ENCODE measurements at places on chromosomes 6 and 20.

DNA sequence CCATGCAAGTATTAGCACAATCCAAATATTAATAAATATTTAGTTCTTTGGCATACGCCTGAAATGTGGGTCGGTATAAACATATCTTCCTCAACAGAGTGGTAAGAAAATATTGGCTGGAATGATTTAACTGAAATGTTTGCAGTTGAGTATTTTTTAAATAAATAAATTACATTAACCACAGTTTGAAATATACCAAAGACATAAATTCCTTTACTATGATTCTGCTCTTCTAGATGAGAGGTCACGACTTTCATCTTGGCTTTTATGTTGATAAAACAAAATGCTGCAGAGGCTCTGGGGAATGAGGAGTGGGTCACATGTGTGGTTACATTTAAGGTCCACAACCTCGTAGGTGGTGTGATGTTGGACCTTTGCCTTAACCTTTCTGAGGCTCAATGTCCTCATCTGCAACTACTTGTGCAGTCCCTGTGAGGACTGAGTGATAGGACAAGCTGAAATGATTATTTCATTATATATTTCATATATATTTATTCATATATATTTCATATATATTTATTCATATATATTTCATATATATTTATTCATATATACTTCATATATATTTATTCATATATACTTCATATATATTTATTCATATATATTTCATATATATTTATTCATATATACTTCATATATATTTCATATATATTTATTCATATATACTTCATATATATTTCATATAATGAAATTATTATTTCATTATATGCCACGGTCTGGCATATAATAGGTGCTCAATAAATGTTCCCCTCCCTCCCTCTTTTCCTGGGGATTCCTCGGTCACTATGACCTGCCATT is 107.4 kb downstream of the SAMD5 start:
- no peak for DNase-seq

DNA sequence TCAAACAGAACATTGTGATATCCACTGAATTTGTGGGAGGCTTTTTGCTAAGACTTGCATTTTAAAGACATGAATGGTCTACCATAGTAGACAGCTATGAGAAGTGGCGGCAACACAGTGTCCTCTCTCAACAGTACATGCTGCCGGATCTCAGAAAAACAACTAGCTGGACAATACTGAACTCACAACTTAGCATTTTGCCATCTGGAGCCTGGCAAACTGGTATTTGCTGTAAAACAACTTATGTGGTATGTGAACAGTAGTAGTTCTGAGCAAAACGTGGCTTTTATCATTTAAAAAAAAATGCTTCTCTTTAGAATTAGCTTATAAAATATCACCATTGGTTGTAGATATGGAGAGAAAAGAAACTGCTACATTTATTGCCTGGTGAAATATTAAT is 3.3 kb upstream of the PXDC1 start:
- DNase-seq: no peak

DNA sequence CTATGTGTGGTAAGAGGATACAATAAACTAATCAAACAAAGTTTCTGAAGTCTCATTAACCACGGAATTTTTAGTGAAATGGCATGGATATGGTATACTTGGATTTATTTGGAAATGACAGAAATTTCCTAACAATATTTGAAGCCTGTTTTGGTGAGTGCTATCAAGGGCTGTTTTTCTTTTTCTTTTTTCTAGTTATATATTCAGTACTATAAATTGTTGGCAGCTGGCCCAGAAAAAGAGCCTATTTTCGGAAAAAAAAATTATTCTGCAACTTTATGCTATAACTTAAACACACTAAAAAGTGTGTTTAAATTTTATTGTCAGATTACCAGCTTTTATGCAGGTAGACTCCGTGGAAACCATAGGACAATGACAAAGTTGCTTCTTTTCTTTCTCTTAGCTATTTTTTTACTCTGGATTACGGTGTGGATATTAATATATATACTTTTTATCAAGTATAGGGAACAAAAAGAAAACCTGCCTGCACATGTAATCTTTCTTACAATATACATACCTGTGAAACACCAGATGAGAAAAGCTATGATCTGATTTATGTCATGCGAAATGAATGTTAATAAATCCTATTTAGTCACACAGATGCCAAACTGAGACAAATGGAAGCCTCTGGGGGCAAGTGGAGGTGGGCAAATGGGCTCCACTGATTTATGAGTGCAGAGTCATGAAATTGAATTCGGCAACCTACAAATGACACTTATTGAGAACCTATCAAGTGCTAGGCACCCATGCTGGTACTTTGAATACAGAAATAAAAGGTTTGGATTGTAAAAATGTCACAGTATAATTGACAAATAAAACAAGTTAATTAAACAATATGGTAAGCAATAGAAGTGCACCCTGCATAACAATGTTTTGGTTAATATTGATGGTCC is 919.5 kb upstream of the FLRT3 start:
- DNase-seq: no peak

GRCh38 chr6:40901322-40902055 is 137.5 kb downstream of the UNC5CL start:
- DNase-seq: no peak

DNA sequence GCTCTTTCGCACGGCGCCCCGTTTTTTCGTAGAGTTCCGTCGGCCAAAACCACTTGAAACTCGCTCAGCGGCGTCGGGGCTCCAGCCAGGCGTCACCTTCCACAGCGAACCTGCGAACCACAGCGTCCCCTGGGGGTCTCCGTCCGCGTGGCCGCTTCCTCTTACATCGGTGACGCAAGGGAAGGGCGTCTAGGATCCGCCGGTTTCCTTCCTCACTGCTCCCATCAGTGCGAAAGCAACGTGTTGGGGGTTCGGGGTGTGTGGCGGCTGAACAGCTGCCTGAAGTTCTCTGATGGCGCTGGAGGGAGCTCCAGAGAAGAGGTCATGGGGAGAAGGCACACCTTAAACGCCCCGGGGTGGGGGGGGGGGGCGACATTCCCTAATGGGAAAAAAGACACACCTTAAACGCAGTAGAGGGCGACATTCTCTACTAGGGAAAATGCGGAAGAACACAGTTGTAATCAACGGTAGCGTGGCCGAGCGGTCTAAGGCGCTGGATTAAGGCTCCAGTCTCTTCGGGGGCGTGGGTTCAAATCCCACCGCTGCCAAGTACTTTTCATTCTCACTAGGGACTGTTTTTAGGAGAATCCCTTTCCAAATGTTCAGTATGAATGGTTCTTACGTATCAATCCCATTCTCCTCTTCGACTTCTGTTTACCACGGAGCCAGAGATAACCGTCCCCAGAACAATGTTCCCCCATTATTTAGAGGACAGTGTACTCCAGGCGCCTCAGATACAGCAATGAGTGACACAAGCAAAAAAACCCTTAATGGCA is 16.4 kb downstream of the ZNF311 start:
- peak; percentile 93 for DNase-seq

DNA sequence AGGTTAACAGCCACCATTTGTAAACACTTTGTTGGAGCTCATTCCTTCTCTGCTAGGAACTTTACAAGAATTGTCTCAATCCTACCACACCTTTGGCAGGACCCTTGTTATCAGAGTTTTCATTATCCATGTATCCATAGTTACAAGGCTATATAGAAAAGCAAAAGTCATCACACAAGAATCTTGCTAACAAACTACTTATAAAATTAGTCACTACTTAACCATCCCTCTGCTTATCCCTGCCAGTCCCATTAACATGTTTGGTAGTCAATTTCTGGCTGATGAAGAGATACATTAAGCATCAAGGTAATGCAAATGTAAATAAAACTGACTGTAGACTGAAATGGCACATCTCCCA is 10.4 kb downstream of the ZSWIM3 start:
- no peak for DNase-seq

GRCh38 chr6:52077180-52077884 is 10.1 kb downstream of the PKHD1 start:
- DNase-seq: no peak

DNA sequence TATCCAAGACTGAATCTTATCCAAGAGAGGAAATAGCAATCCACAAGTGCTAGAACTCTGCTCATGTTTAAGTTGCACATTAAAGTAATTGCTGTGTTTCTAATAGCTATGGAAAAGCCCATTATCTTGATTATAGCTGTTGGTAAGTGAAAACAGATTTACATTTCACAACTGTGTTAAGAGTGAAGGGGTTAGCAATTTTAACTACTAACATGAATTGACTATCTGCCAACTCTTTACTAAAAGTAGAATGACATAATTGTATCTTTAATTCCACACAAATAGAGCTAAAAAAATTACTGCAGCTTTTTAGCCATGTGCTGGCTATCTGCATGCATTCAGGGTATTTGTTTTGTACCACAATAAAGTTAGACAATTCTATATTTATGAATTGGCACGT is 277.9 kb upstream of the IRAK1BP1 start:
- DNase-seq: no peak

DNA sequence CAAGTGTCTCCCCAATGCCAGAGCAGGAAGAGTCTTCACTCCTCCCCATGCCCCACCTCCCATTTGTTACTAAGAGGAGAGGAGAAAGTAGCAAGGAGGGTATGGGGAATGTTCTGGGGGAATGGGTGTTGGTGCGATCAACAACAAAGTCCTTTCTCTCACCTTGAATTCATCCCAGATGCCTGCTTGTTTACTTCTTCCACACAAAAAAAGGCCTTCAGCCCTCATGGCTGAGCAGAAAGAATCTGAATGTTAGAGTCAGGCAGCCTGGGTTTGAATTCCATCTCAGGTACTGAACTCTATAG is 9.9 kb downstream of the MOG start:
- no peak for DNase-seq

- no peak for DNase-seq
These were observed 158.5 kb downstream of the CD83 start for GRCh38 chr6:14276071-14276470.

DNA sequence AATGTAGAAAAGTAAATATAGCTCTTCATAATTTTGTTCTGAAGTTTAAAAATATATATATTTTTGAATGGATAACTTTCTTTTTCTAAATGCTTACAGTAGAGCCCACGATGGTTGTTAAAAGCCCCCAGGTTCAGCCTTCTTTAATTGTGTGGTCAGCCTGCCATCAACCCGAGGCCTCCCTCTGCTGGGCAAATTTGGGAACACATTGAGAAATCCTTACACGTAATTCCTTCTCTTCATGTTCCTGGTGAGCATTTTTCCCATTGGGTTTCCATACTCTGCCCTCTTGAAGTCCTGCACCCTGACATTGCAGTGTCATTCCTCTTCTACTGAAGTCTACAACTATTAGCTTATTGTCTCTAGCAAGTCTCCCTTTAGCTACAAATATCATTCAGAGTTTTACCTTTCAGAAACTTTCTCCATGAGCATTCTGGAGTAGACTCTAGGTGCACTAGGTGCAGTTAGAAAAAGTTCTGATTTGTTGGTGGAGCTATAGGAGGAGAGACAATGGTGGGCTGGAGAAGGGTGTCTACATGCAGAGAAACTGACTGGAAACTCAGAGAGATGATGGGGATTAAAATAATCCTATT is 40.6 kb downstream of the TRIM38 start:
- DNase-seq: peak; percentile 61

GRCh38 chr6:102137859-102138258 is 744.4 kb downstream of the GRIK2 start:
- DNase-seq: no peak

DNA sequence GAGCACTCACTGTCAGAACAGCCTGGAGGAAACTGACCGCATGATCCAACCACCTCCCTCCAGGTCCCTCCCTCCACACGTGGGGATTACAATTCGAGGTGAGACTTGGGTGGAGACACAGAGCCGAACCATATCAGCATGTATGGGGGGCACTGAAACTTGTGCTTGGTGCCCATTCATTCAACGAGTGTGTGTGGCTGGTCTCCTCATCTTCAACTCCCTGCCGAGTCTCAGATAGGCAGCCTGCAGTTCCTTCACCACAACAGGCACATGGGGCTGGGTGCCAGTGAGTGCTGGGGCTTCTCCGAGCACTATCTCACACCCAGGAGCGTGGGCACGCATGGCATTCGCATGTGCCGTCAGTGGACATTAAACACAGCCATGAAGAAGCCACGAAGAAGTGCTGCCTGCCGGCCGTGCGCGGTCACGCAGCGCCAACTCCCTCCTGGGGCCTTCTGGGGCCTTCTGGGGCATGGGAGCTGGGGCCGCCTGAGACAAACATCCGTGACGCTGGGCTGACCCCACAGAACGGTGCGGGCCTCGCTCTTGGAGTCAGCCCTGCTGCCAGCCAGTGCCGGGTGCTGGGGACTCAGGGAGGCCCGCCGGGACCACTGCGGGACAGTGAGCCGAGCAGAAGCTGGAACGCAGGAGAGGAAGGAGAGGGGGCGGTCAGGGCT is 714 bp upstream of the RTEL1 start:
- DNase-seq: peak; percentile 40

DNA sequence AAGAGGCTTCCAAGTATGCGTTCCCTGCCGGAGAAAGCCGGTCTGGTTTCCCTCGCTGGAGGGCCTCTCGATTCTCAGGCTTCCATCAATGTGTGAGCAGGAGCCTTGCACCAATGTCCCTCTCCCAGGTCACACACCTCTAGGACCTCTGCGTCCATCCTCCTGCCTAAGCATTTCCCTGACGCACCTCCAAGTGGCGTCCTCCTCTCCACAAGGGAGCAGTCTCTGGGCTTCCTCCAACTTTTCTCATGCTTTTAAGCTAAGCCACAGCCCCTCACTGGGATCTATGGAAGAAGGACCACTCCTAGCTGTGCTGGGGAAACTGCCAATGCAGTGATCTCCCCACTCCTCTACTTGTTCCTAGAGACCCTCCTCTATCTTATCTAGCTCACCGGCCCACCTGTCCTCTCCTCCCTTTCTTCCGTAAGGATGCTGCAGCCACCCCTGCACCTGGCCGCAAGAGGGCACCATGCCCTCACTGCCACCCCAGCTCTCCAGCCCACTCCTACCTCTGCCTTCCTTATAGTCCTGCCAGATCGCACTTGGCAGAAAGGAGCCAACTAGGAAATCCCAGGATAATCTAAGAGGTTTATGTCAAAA is 258.7 kb downstream of the LRFN2 start:
- peak; percentile 17 for DNase-seq

DNA sequence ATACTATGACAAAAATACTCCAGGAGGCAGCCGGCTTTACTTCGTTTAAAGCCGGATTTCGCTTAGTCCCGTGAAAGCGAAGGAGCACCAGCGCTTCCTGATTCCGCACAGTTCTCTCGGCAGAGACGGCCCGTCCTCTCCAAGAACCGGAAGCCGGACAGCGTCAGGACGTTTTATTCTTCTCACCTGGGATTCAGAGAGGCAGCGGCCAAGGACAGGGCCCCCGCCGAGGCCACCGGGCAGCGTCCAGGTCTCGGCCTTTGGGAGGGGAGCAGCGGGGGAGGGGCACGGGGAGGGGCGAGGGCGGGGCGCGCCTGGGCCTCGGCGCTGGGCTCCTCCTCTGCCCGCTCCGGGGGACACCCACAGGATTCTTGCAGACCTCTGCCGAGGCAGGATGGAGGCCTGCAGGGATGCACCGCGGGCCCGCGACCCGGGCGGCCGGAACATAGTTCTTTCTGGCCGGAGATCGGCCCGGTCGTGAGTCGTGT is 2.8 kb upstream of the DIDO1 start:
- peak; percentile 39 for DNase-seq

DNA sequence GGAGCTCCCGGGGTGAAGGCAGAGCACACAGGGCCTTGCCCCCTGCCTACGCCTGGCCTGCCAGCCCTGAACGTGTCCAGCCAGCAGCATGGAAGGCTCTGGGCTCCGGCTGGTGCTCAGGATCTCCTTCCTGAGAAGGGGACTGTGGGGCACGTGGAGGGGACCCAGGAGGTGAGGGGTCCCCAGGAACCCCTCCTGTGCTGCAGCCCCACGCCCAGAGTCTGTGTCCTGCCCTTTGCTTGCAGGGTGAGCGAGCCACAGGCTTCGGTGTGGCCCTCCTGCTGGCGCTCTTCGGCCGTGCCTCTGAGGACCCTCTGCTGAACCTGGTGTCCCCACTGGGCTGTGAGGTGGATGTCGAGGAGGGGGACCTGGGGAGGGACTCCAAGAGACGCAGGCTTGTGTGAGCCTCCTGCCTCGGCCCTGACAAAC is 22.3 kb downstream of the NPEPL1 start:
- no peak for DNase-seq

All from KBM-7 (cell line).